ENCODE measurements at places on chromosomes 6 and 20.

DNA sequence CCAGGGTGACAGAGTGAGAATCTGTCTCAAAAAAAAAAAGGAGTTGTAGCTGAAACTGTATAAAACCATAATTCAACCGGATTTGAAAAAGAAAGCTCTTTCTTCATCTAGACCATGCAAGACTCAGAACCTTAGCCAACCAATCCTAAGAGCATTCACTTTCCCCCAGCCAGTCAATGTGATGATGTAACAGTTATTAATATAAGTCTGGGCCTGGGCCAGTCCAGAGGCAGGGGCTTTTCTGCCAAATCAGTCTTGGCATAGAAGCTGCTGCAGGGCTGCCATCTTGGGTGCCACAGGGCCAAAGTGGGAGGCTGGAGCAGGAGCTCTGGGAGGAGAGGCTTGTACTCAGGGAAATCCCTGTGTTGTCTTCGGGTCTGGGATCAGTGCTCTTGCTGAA, 288.4 kb downstream of the CLIC5 start:
- DNase-seq: no peak

GRCh38 chr20:39123185-39123557, 161.0 kb downstream of the DHX35 start:
- DNase-seq: no peak

- no peak for DNase-seq
Measured at GRCh38 chr6:67031451-67031850, 1324.4 kb upstream of the EYS start.

- DNase-seq: no peak
Measured at GRCh38 chr6:163732479-163732878, 318.0 kb downstream of the QKI start.

DNA sequence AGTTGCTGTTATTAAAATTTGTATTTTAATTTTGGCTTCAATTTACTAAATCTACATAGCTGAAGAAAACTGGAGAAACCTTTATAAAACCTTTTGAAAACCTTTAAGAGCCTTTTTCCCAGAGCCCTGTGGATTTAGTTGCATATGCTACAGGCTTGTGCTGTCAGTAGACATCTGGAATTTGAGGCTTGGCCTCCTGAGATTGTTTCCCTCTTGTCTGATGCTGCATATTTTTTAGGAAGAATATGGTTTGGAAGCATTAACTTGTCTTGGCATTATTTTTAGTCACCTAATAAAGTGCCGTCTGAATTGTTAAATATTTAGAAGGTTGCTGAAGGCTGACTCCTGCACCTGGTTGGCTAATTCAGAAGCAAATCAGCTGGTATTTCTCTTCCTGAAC, 369.4 kb downstream of the UTRN start:
- no peak for DNase-seq

DNA sequence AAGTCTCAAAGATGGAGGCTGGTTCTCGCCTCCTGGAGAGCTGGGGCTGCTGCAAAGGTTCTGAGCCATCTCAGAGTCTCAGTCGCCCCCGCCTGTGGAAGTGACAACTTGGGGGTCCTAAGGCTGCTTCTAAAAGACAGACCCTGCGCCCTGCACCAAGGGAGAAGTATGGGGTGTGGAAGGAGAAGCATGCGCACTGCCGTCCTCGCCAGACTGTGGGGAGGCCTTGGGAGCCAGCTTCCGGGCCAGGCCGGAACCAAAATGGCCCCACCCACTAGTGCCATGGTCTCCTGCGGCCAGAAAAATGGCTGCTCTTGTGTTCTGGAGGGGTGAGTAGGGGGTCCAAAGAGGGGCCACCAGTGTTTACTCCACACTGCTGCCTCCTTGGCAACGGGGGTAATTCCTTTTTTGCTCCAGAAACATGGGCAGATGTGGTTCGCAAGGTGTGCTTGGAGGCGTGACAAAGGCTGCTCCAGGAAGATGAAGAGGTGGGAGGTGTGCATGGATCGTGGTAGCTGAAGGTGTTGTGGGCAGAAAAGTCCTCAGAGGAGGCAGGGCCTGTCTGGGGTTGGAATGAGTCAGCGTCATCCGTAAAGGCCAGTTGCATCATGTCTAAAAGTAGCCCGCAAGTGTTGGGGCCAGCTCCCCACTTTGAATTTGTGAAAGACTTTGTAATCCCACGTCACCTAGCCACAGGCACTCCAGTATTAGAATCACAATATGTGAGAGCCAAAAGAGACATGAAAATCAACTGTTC, 329.8 kb upstream of the SOX4 start:
- DNase-seq: no peak

GRCh38 chr6:26629359-26629758, 30.2 kb downstream of the ZNF322 start:
- no peak for DNase-seq

DNA sequence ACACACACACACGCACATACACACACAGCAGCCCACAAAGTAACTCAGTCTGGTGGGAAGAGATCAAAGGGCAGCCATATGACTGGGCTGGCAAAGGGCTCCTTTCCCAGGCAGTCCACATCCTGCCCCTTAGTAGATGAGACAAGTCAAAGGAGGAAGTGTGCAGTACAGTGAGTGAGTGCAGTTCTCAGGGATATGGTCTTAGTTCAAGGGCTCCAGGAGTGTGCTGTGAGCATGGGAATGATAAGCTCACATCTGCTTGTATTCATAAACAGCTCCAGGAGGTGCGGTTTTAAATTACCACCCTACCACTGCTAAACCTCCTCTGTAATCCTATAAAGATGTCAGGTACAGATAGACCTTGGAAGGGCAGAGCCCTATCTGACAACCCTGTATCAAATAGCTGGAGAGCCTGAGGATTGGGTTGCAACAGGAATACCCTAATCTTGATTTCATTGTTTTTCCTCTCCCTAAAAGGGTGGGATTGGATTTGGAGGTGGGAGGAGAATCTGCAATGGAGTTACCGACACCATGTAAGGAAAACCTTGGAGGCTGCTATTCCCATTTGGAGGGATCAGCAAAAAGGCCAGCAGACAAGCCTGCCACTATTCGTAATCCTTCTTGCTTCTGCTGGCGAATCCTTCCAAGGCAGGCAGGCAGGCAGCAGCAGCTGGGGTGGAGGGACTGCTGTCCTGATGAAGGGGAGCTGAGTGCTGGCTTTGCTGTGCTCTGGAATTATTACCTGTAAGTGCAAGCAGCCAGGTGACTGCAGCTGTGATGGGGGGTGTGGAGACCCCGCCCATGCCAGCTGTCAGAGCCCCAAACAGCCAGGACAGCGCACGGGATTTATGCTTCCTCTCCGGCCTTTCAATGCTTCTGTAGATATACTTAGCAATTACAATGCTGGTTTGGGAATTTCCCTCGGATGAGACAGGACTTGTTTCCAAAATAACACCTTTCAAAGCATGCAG, 342.7 kb downstream of the PRL start:
- DNase-seq: peak; percentile 84

DNA sequence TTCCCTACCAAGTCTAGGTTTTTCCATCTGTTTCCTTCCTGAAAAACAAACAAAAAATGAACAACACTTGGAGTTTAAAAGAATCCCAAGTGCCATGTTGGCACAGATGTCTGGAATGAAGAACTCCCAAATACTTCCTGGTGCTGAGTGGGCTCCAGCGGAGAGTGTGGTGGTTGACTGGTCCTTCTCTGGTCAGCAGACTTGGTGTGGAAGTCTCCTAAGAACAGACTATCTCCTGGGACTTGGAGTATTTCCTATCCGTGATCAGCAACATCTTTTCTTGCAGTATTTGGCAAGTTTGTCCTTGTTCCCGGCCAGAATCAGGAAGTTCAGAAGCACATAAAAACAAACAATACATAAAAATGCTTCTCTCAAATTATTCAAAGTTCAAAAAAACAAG, 154.1 kb downstream of the MTFR2 start:
- no peak for DNase-seq

GRCh38 chr6:72661411-72661810, 39.5 kb downstream of the KCNQ5 start:
- DNase-seq: no peak

GRCh38 chr6:13965582-13966127, 40.9 kb downstream of the RNF182 start:
- DNase-seq: no peak

DNA sequence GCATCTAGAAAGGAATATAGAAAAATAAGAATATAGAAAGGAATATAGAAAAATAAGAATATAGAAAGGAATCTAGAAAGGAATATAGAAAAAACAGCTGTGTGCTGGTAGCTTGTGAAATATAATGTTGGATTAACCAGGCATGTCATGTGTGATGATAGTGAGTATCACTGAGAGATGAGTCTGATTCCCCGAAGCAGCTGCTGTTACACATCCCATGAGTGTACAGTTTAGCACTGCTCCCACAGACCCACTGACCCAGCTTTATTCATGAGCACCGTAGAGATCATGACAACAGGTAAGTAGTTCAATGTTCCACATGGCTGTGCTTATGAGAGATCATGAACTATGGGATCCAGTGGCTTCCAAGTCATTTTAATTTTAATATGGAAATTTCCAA, 64.8 kb downstream of the SLC22A3 start:
- DNase-seq: no peak

GRCh38 chr6:170134471-170135440, 156.1 kb downstream of the DLL1 start:
- DNase-seq: no peak

DNA sequence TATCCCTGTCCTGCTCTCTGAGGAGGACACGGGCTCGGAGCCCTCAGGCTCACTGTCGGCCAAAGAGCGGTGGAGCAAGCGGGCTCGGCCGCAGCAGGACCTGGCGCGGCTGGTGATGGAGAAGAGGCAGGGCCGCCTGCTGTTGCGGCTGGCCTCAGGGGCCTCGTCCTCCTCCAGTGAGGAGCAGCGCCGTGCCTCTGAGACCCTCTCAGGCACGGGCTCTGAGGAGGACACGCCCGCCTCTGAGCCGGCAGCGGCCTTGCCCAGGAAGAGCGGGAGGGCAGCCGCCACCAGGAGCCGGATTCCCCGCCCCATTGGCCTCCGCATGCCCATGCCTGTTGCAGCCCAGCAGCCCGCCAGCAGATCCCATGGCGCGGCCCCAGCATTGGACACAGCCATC, 14.2 kb upstream of the SLC22A7 start:
- DNase-seq: no peak

- no peak for DNase-seq
Measured at GRCh38 chr20:25341716-25342680, 48.6 kb downstream of the ABHD12 start.

DNA sequence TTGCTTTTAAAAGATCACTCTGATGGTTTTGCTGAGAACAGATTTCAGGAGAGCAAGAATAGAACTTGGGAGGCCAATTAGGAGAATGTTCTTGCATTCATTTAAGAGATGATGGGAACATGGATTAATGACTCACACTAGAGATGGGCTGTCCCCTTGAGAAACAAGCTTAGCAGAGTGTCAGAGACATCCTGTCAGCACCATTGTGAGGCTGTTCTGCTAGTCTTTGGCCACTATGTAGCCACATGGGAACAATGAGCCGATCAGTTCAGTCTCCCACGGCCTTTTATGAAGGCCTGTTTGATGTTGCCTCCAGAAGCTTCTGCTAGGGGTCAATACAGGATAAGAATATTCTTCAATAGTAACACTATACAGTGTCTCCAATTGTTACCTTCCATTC, 113.0 kb upstream of the EYA4 start:
- no peak for DNase-seq

DNA sequence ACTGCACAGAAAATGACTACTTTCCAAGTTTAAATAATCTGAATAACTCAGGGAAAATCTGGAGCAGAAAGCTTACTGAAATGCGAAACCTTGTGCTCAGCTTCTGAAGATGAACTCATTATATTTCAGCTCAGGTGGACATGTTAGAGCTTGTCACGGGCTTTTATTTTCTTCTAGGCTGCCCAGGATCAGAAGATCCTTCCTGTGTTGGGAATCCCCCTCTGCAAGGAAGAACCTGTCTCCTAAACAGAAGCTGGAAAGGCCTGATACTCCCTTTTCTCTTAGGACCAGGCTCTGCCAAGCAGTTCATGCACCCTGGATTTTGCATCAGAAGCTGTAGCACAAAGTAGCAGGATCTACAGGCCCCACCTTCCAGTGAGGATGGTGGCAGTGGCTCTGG, 5.1 kb upstream of the SLC2A12 start:
- DNase-seq: no peak

GRCh38 chr6:125714441-125715090, 34.9 kb upstream of the HEY2 start:
- DNase-seq: no peak

DNA sequence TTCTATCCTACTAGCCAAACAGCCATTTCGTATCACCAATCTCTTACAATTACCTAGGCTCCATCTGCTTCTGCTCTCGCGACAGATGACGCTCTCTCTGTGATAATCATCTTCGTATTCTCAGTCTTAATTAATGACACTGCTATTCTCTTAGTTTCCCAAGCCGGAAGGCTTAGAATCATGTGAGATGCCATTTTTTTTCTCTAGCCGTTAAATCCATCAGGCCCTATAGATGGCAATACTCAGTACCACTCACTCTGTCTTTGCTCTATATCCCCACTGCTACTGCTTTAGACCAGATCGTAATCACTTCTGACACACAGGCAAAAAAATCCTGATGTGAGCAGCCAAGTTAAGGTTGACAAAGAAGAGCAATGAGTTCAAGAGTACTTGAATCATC, 2.1 kb upstream of the THEMIS start:
- peak; percentile 39 for DNase-seq

- no peak for DNase-seq
Measured at GRCh38 chr6:151167034-151167433, 72.7 kb upstream of the AKAP12 start.

- no peak for DNase-seq
Measured at GRCh38 chr6:89008001-89008814, 44.8 kb upstream of the RNGTT start.

DNA sequence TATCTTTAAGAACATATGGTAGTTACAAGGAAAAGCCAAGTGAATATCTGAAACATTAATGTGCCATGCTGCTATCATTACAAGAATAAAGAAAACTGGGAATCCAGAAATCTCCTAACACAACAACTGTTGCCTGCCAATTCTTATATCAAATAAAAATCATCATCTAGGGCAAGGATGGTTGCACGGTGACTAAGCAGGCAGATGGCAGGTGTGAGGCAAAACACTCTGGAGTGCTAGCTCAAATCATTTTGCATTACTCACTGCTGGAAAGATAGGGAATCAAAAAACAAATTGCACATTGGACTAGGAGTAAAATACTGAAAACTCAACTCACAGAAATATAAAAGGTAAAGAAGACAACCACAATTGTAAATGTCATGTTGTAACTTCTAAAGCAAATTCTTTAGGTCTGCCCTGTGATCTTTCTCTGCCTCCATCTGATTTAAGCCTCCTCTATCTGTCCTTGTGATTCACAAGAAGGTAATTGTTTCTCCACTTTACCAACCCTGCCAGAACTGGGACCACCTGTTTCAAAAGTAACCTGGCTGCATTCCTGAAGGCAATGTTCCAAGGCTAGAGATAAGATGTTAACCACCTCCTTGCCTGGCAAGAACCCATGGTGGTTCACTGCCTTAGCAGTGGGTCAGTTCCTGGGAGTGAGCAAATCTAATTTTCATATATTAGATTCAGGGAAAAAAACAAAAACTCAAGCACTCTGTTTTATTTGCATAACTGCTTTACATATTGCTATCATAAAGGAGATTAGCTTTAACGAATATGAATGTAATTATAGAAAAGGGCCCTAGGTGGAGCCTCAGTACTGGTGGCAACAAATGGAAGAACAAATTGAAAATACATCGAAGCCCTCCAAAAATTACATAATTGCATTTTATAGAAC, 33.1 kb upstream of the LCA5 start:
- peak; percentile 41 for DNase-seq

Data from NCI-H2171 (cell line).